Right lung (tissue), 10 donors: ENCODE measurements at places on chromosomes 11 and 22. TPM values are rescaled to one million over a fixed set of nuclear protein-coding genes. Genes with fewer than 3 reads are reported as not detected.

ADM gene
- 11.0 TPM for polyA plus RNA-seq

RBMXL2 gene
- polyA plus RNA-seq = not detected

GLYAT gene
- polyA plus RNA-seq = 0.58 TPM

POU2AF1 gene
- 0.76 TPM for polyA plus RNA-seq

OR52N5 gene
- not detected for polyA plus RNA-seq

MPPED2 gene
- polyA plus RNA-seq = 2.3 TPM

GAS2 gene
- 8.1 TPM for polyA plus RNA-seq

LGR4 gene
- polyA plus RNA-seq = 12.3 TPM

LRP4 gene
- polyA plus RNA-seq = 24.7 TPM

MMP12 gene
- polyA plus RNA-seq = not detected

C11orf16 gene
- 6.9 TPM for polyA plus RNA-seq

NRIP3 gene
- polyA plus RNA-seq = 2.7 TPM

KCNA4 gene
- polyA plus RNA-seq = 10.9 TPM

C11orf87 gene
- 0.04 TPM for polyA plus RNA-seq

MGAT3 gene
- 17.1 TPM for polyA plus RNA-seq

MUC6 gene
- 0.54 TPM for polyA plus RNA-seq

OR5A1 gene
- 0.04 TPM for polyA plus RNA-seq

CRYBB2 gene
- polyA plus RNA-seq = 0.47 TPM

FAM180B gene
- 0.18 TPM for polyA plus RNA-seq

SLCO2B1 gene
- polyA plus RNA-seq = 34.3 TPM

CYB561A3 gene
- polyA plus RNA-seq = 40.0 TPM

TSPO gene
- 23.3 TPM for polyA plus RNA-seq

APOBEC3C gene
- polyA plus RNA-seq = 25.9 TPM

PRSS23 gene
- 83.5 TPM for polyA plus RNA-seq

NNMT gene
- 1.3 TPM for polyA plus RNA-seq

TMEM121B gene
- polyA plus RNA-seq = 0.75 TPM

PDGFB gene
- 18.3 TPM for polyA plus RNA-seq

CARD18 gene
- 0.30 TPM for polyA plus RNA-seq

NEFH gene
- polyA plus RNA-seq = 4.5 TPM

HOATZ gene
- 11.4 TPM for polyA plus RNA-seq

OR10A2 gene
- not detected for polyA plus RNA-seq

KCNK4 gene
- polyA plus RNA-seq = not detected

WBP2NL gene
- 4.4 TPM for polyA plus RNA-seq
